ENCODE measurements at places on chromosomes 7 and 10.

DNA sequence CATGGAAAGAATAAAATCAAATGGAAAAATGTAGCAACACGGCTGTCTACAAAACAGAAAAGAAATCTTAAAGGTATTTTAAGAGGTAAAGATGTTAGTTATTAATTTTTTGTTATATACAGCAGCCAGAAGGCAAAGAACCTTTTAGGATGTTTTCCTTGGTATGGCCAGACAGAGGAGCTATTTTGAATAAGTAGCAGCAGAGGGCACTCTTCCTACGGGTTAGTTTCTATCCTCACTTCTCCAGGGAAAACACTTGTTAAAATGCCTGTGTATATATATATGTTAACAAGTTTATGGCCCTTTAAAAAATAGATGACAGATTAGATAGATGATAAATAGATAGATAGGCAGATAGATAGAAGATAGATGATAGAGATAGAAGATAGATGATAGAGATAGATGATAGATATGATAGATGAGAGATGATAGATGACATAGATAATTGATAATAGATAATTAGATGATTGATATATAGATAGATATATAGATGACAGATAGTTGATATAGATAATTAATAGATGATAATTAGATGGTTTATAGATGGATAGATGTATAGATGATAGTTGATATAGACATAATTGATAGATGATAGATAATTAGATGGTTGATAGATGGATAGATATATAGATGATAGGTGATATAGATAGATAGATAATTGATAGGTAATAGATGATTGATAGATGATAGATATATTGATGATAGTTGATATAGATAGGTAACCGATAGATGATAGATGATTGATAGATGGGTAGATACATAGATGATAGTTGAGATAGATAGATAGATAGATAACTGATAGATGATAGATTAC is 57.8 kb upstream of the WIPF3 start:
- no peak for DNase-seq

- DNase-seq, result no peak
Observed at GRCh38 chr10:110216942-110217661, 9.7 kb downstream of the MXI1 start.

DNA sequence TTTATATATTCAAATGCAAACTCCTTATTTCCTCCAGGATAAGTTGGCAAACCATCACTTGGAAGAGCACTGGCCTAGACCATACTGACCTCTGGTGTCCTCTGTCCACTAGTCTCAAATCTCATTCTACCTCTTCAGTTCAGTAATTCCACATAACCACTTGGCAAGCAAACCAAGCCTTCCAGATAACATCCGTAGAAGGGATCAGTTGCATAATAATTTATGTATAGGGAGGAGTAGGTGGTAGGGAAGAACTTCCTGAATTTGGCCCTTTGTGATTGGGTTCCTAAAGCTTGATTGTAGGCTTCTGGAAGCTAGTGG is 55.0 kb downstream of the WAC start:
- DNase-seq, result no peak

GRCh38 chr10:34262985-34263384 is 552.1 kb downstream of the PARD3 start:
- no peak for DNase-seq

- no peak for DNase-seq
Observed at GRCh38 chr7:85023066-85023712, 163.7 kb downstream of the SEMA3D start.

DNA sequence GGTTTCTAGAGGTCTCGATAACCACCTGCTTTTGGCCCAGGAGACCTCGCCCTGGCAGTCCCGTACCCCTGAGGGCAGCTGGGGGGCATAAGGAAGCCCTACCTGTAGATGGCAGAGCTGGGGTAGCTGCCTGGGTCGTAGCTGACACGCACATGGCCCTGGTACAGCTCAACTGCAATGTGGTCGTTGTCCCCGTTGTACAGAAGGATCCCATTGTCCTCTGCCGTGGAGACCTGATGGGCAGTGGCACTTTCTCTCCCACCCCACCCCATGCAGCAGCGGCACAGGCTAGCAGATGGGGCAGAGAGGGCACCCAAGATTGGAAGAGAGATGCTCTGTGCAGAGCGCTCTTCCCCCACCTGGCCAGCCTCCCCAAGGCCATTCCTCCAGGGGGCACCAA is 172.5 kb downstream of the LCOR start:
- DNase-seq, result no peak

- DNase-seq, result no peak
Observed at GRCh38 chr7:44709945-44710596, 38.6 kb upstream of the ZMIZ2 start.

- no peak for DNase-seq
Observed at GRCh38 chr10:48249004-48249762, 25.3 kb downstream of the FRMPD2 start.

DNA sequence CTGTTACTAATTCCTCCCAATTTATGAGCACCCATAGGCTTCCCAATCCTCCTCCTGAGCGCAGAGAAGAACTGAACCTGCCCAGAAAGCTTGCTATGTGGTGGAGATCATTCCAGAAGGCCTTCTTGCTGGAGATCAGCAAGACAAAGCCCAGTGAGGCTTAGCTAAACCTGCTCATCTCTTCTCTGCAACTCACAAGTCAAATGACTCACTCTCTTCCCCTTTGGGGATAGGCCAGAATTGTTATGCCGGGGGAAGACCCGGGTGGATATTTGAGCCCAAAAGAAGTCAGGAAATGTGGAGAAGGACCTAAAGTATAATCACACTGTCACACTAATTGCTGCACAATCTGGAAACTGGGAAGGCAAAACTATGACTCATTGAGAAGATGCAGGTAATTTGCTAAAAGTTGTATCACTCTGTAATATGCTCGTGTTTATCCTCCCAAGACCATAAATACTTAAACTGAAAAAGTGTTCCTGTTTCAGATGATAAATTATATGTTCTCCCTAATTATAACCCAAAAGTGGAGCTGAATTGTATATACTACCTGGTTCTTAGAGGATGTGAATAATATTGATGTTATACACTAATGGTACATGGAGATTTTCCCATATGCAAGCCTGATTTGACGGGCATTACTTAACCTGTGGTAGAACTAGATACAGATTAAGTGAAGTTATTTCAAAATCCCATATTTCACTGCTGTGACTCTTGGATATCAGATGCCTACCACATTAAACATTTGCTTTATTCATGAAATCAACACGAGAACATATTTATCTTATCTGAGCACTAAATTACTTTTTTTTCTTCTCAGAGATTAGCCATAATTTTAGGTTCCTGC is 6.4 kb downstream of the NEBL start:
- no peak for DNase-seq

GRCh38 chr7:129083525-129083924 is 28.6 kb upstream of the TNPO3 start:
- DNase-seq, result no peak

DNA sequence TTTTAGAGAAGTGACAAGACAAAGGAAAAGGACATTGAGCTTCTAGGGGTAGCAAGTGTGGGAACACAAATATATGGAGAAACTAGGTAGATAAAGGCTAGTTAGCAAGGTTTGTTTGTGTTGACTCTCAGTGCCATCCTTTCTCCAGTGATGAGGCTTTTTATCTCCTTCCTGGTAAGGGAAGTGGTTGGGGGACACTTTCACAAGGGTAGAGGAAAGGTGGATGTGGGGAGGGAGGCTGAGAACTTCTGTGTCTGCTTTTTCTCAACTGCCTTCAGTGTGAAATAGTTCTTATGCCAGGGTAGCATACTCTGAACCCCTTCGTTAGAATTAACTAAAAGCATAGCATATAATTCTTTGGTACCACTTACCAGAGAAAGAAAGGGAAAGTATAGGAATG is 93.0 kb upstream of the STRIP2 start:
- no peak for DNase-seq

GRCh38 chr10:114868870-114869519 is 47.4 kb downstream of the FHIP2A start:
- no peak for DNase-seq

DNA sequence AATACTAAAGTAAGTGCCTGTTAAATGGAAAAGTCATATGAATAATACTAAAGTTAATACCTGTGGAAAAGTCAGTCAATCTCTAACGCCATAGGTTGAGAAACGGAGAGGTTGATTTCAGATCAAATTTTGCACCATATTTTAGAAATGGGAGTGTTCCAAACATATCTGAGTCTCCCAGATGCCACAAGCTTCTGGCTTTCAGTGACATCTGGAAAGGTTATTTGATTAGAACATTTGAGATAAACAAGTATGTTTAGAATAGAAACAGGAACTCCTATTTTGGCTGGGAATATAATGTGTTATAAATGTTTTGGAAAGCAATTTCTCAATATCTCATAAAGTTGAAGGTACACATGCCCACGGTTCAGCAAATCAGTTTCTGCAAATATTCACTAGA is 5.8 kb downstream of the MACC1 start:
- DNase-seq, result no peak

DNA sequence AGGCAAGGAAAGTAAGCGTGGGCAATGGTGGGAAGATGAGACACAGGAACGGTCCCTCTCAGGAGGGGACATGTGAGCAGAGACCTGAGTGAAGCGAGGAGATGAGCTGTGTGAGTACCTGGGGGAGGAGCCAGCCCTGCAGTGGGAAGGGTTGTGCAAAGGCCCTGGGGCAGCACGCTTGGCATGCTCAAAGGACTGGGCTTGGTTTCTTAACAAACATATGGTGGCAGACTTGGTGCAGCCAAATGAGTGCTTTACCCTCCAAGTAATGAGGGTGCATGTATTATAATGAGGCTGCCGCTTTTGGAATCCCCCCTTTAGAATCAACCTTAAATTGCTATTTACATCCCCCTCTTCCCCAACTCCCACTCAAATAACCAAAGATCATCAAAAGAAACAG is 152.7 kb upstream of the FRMD4A start:
- DNase-seq, result no peak

DNA sequence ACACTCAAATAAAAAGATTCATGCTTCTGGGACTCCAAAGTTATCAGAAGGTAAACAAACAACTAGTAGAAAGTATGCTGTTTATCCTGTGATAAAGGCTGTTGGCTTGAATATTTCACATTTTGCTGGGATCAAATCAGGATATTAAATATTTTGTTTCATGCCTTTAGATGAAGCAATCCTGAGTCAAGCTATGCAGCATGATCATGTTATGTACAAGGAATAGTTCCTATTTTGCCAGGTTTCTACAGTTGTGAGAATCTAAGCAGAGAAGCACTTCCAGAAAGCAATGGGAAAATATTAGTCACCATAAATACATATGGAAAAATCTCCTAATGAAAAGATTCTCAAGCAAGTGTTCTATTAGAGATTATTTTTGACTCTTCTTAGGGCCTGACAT is 262.8 kb upstream of the PCDH15 start:
- no peak for DNase-seq

GRCh38 chr7:100008525-100008924 is 6.9 kb upstream of the ZKSCAN1 start:
- no peak for DNase-seq

- DNase-seq, result no peak
Observed at GRCh38 chr7:4067874-4068273, 614.2 kb upstream of the FOXK1 start.

DNA sequence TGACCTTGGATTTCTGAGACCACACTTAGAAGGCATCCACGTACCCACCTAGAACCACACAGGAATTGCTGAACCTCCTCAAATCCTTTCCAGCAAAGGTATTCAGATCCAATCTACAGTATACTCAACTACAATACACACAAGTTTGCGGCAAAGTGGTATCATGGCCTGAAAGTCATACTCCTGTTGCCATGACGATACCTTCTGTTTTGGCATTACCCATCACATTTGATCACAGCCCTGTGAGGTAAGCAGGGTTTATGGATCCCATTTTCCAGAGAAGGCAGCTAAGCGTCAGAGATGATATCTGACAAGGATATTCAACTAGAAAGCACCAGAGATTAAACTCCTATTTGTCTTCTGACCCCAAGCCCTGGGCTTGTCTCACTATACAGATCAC is 32.8 kb downstream of the SGMS1 start:
- no peak for DNase-seq

GRCh38 chr10:19654576-19654975 is 161.7 kb upstream of the PLXDC2 start:
- no peak for DNase-seq

GRCh38 chr10:4609251-4609650 is 216.8 kb upstream of the AKR1E2 start:
- DNase-seq, result no peak

DNA sequence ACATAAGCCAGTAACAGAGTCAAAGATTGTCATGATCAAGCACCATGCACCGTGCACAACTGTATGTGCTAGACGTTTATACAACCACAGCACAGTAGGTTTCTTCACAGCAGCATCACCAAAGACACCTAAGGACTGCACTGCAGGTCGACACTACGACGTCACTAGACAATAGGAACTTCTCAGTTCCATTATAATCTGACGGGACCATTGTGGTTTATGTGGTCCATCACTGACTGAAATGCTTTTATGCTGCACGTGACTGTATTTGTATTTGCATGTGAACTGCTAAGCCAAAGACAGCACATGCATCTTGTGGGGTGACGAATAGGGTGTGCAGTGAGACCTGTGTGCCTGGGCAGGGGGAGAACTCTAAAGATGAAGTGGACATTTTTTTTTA is 164.9 kb downstream of the PARD3 start:
- no peak for DNase-seq

DNA sequence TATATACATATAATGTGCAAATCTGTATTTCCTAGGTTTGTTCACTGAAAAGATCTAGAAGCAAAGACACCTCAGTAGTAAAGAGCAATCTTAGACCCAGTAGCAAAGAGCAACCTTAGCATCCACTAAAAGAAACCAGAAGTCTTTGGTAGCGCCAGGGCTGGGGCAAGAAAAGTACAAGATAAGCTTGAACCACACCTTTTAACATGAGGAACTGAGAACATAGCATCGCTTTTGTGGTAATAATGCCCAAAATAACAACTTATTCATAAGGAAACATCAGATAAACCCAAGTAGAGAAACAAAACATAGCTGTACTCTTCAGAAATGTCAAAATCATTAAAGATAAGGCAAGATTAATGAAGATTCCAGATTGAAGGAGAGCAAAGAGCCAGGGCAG is 173.4 kb downstream of the IMMP2L start:
- DNase-seq, result no peak

DNA sequence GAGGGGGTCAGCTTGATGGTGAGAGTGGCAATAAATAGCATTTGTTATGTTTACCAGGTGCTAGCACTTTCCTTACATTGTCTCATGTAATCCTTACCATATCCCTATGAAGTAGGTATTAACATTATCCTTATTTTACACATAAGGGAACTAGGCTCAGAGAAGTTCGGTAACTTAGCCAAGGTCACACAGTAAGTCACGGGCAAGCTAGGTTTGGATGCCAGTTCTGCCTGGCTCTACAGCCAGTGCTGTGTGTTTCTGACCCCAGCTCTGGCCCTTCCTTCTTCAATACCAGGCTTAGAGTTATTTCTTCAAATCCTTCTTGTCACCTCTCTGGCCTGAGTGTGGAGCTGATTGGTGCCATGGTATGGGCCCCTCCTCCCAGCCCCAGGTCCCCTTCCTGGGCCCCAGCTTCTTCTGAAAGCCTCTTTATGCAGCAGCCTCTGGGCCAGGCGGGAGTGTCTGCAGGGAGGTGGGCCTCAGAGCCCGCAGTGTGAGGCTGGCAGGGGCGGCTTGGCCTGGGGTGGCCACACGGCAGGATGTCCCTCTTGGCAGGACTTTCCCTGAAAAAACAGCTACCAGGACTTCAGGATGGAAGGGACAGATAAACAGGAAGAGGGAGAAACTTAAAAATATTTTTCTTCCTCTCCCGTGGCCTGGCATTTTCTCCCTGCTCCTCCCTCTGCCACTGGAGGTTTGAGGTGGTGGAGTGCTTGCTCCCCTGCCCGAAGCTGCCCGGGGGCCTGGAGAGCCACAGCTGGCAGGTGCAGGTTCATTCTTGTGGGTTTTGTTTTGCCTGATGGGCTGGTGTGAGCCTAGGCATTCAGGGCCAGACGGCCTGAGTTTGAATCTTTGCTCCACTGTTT is 20.6 kb downstream of the PALD1 start:
- DNase-seq, result no peak

All from stimulated activated CD4-positive, alpha-beta T cell treated with anti-CD3 and anti-CD28 coated beads, Interleukin-12 subunit alpha, Interleukin-12 subunit beta, amount 100 ng/mL, for 4 hours (primary cell).